KBM-7 (cell line): ENCODE measurements at places on chromosomes 2 and 18.
A peak's percentile ranks its signal among the peaks of the same experiment; 100 is the strongest.

- DNase-seq: peak; percentile 49
Measured at GRCh38 chr2:69933839-69934613, 19.1 kb downstream of the MXD1 start.

DNA sequence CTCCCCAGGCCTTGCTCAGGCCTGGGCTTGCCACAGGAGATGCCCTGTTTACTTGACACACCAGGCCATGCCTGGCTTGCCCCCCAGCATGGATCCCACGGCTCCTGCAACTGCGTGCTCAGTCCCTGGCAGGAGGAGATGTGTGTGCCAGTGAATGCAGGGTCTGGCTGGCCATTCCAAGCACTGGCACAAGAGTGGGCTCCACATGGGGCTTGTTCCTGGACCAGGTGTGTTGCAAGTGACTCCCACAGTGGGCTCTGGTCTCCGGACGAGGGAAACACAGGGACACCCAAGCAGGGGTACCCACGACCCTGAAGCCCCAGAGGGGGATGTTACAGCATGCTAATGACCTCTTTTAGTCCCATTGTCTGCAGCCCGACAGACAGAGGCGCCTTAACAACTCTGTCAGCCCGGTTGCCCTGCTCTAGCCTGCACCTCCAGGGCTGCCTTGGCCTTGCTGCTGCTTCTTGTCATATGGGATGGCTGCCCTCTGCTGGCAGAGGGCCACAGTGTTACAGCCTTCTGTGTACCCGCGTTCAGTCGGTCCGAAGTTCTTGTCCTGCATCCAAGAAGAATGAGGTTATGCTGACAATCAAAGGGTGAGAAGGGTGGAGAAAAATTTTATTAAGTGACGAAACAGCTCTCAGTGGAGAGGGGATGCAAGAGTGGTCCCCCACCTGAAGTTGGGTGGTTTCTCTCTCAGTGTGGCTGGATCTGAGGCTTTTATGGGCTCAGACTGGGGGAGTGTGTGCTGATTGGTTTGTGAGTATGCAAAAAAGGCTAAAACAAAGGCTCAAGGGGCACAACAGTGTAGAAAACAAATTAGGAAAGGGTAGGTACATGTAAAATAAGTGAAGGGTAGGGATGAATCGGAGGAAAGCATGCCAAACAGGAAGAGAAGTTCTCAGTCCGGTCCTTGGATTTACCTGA lies 180.4 kb downstream of the MBD5 start:
- DNase-seq: peak; percentile 51

DNA sequence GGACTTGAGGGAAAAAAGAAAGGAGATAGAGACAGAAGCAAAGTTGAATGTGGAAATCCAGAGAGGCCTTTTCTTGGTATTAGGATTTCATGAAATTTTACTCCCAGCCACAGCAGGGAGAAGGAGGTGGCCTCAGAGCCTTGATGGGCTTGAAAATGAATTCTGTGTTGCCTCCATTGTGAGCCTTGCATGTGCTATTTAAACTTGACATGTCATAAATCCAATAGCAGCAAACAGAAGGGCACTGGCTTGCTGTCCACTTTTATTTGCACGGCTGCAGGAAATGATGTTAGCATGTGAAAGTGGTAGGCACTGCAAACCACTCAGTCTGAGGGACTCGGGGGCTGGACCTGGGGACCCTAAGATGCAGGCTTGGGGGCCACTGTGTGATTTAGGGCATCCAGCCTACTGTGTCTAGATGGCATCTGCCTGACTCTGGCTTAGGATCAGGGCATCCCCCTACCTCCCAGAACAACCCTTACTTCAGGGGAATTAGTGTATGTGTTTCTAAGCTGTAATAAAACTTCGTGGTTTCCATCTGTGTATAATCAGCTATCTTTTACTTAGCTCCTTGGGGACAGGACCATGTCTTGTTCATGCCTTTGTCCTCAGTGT lies 139.1 kb upstream of the SKOR2 start:
- DNase-seq: no peak

DNA sequence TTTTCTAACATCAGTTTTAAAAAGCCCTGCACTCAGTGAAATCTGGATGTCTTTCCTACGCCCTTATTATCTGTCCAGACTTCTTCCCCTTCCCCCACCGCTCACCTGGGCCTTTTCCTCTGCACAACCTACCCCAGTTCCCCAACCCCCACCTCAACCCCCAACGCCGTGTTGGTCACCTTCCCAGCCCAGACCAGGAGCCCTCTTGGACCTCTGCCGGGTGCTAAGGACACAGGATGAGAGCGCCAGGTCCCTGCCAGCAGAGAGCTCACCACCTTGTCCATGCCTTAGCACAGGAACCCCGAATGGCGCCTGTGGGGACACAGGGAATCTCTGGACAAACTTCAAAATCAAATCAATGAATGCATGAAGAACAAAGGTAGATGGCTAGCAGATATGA lies 966 bp upstream of the RBM43 start:
- DNase-seq: no peak

DNA sequence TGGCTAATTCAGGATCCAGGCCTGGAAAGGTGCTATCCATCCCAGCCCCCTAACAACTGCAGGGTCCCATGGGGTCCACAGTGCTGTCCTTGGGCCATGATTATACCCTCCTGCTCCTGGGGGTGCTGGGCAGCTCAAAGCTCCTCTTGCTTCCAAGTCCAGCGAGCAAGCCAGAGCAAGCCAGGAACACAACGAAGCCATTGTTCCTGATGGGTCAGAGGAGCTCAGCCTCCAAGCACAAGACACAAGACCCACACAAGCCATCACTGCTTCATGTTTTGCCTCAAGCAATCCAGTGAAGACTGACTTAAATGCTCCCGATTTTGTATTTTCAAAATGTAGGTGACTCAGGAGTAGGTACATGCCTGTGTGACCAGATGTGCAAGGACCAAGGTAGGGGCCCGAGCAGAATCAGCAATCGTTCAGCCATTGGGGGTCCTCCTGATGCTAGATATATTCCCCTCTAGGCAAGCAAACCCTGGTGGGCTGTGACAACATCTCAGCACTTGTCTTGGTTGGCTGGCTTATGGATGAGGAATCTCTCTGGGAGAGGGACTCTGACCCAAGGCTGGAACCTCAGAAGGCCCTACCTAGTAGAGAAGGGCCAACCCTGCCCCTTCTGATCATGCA lies 90.8 kb downstream of the EPAS1 start:
- DNase-seq: no peak

DNA sequence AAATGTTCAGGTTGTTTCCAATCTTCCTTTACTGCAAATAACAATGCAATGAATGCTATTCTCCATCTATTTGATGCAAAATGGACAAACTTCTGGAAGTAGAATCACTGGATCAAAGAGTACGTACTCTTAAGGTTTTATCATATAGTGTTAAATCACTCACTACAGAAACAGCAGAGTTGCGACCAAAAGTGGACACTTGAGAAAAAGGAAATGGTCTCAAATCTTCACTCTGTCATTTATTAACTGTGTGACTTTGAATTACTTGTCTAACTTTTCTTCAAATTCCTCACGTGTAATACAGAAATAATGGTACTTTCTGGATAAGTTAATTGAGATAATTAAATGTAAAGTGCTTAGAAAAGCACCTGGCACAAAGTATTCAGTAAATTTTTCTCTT lies 78.1 kb downstream of the CERKL start:
- DNase-seq: no peak

GRCh38 chr2:105403783-105404698 lies 5.2 kb upstream of the FHL2 start:
- DNase-seq: peak; percentile 34

DNA sequence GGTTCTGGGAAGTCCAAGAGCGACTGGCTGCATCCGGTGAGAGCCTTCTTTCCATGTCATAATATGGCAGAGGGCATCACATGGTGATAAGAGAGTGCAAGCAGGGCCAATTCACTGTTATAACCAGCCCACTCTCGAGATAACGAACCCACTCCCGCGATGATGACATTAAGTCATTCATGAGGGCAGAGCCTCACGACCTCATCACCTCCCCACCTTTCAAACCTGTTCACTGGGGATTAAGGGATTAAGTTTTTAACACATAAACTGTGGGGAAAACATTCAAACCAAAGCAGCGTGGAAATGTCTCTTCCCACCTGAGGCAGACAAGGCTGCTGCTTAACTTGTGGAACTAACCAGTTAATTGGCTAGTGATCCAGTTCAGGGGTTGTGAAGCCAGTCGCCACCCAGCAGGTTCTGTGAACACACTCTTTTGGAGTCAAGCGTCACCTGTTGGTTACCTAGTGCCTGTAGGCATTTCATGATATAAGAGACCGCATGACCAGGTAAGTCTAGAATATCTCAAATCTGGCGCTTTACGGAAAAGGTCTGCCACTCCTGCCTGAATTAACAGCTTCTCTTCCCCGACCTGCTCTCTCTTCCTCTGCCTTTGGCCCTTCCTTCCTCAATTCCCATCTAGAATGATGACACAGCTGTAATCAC lies 54.3 kb downstream of the EDAR start:
- DNase-seq: no peak

DNA sequence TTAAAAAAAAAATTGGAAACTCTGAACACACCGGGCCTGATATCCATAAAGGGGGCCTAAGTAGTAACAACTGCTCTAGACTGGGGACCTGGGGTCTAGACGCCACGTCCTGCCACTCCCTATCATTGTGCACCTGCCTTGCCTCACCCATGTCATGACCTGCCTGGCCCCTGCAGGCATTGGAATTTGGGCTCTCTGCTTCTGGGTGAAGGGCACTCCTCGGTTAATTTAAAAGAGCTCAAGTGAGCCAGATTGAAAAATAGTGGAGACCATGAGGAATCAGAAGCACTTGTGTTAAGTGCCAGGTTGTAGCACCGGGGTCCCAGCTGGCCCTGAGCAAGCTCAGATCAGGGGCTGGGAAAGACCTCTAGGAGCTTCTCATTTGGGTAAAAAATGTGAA lies 48.1 kb downstream of the SLC4A1AP start:
- DNase-seq: no peak

DNA sequence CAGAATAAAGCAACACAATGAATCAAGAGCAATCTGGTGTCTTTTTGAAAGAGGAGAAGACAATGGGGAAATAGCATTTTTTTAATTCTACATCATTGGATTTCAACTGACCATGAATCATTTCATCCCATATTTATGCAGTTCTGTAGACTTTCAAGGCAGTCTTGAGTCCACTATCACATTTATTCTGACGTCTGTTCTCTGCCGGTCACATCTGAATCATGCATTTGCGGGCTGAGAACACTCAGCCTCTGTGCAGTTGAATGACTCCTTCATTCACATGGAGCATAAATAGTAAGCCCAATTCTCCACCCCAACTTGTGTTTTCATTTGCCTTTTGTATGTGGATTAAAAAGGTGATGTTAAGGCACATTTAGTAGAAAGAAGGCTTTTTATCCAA lies 128.2 kb downstream of the AKAIN1 start:
- no peak for DNase-seq

GRCh38 chr18:56038171-56039030 lies 450.4 kb upstream of the TCF4 start:
- peak; percentile 5 for DNase-seq

- peak; percentile 58 for DNase-seq
Measured at GRCh38 chr2:186590350-186590758, 498 bp downstream of the ITGAV start.

GRCh38 chr2:41500895-41501294 lies 546.9 kb upstream of the PKDCC start:
- no peak for DNase-seq

DNA sequence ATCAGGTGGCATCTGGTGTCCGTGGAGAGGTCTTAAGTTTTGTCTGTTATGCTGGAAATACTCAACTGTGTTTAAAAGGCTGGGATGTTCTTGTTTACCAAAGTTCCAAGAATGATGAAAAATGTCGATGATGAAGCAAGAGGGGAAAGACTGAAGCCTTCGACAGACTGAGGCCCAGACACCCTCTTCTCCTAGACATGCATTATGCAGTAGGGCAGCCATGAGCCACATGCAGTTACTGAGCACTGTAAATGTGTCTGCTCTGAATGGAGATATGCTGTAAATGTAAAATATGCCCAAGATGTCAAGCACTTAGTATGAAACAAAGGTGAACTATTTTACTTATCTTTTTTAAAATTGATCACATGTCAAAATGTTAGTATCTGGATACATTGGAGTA lies 163.1 kb downstream of the GALNT14 start:
- DNase-seq: no peak

- DNase-seq: no peak
Measured at GRCh38 chr2:23384551-23385343, at the start of gene KLHL29. Gene KLHL29, plus strand, starts transcription at chr2:23385179. Its CDS starts 177,018 bp downstream, at chr2:23562197.

- DNase-seq: no peak
Measured at GRCh38 chr2:207733597-207734240, 22.3 kb downstream of the CCNYL1 start.

DNA sequence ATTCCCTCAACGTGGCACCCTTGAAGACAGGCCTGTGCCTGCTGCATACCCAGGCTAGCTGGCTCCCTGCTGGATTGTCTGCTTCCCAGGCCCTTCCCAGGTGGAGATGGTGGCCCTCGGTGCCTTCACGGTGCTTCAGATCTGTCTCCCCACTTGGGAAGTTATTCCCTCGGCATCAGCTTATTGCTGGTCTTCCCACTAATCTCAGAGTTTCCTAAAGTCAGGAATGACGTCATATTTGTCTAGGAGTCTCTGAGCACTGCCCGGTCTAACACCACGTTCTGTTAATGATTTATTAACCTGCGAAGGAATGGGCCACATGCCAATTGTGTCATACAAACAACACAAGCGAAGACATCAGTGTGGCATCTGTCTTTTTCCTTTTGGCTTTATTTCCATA lies 269.8 kb upstream of the ID2 start:
- no peak for DNase-seq

DNA sequence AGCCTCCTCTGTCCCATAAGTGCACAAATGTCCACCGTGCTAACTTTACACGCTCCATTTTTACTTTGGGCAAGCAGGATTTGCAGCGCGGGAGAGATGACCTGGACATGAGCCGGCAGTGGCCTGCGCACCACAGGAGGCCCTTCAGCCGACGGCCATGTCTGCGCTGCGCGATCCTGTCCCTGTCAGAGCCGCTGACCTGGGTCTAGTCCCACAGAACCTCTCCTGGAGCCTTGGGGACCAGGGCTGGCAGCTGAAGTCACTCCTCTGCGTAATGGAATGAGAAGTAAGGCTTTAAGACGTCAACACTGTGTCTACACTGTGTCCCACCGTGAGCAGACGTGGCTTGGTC lies 29.6 kb downstream of the ADI1 start:
- DNase-seq: no peak

GRCh38 chr2:8461341-8461740 lies 220.5 kb upstream of the ID2 start:
- no peak for DNase-seq

DNA sequence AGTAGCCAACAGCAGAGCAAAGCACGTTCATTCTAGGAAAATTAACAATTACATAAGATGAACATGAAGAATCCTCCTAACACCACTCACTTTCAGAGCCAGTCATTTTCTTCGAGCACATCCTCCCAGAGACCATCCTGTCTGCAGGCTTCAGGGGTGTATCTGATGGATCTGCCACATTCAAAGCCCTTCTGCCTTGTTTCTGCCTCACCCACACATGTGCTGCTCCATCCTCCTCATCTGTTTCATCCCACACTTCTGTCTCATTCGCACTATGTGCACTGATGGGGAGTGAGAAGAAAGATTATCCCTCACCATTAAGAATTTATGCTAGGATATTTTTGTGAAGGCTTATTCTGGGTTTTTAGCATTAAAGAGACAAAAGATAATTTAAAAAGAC lies 287.9 kb upstream of the PKDCC start:
- no peak for DNase-seq
